ENCODE measurements at places on chromosomes 5 and 9.

DNA sequence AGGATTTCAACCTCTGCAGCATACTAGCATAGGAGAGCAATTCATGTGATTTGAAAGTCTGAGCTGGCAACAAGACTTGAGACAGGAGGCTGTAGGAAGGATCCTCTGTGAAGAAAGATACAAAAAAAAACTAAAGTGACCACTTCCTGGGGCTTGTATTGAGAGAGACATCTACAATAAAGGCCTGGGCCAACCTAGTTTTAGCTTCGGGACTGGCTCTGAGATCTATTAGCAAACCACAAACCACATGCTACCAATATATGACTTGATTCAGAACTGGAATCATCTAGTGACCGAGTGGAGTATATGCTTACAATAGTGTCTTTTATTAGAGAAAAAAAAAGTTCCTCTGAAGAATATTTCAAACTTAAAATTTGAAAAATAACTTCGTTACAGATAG, 1448.9 kb upstream of the CDH6 start:
- no peak for DNase-seq

- DNase-seq: no peak
Observed at GRCh38 chr5:170311511-170312300, 14.1 kb upstream of the LCP2 start.

GRCh38 chr5:148384380-148384737, 601 bp downstream of the FBXO38 start:
- no peak for DNase-seq

GRCh38 chr5:140875085-140876065, at the start of gene PCDHA12:
Gene PCDHA12 (plus strand): TSS chr5:140875308. CDS start chr5:140875473, 165 bp downstream.
- DNase-seq: no peak

DNA sequence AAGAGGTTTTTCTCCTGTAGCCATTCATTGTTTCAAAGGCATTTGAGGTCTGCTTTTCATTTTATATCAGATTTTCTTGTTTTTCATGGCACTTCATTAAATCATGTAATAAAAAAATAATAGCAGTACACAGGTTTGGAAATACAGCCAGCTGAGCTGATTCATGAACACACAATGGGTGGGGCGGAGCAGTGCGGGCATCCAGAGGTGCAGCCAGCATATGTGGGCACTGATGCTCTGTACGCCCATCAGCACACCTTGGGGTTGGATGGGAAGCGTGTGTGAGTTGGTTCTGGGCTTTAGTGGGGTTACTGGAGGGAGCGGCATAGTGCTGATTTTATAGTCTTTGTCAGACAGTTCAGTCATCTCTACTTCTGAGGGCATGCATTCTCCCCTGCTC, 54.2 kb upstream of the IRX4 start:
- no peak for DNase-seq

DNA sequence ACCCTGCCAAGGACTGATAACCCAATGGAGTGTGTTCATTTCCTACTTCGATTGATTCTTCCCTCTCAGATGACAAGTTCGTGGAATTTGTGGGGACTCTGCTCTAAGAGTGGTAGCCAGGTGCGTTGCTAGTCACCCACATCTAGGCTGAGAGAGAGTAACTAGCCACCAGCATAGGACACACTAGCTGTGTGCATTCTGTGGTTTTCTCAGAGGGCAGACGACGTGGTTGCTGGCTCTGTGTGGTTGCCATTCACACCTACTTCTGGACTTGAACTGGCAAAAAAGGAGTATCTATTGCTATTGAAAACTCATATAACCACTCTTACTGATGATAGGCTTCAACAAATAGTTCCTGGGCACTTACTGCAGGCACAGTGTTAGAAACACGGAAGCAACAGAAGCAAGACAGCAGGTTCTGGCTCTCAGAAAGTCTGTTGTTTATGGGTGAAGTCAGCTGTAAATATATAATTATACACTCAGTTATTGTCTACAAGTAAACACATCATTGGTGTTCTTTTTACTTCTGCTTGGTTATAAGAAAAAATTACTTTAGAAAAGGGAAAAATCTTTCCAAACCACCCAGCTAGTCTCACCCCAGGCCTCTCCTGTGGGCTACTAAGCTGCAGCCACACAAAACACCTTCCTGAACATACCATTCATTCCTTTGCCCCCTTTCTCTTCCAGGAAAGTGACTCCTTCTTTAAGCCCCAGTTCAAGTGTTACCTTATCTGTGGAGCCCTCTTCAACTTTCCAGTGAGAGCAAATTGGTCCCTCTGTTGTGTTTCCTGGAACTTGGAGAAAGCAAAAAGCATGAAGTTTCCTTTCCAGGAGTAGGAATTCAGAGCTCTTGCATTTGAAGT, 151.1 kb upstream of the HAPLN1 start:
- no peak for DNase-seq

GRCh38 chr5:598564-598890, 13.6 kb upstream of the CEP72 start:
- no peak for DNase-seq

DNA sequence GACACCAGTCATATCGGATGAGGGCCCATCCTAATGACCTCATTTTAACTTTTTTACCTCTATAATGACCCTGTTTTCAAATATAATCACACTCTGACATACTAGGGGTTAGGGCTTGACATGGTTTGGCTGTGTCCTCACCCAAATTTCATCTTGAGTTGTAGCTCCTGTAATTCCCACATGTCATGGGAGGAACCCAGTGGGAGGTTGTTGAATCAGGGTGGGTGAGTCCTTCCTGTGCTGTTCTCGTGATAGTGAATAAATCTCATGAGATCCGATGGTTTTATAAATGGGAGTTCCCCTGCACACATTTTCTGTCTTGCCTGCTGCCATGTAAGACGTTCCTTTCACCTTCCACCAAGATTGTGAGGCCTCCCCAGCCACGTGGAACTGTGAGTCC, 71.8 kb downstream of the THBS4 start:
- no peak for DNase-seq

GRCh38 chr5:2353211-2353610, 398.3 kb downstream of the IRX2 start:
- DNase-seq: no peak

GRCh38 chr5:164204338-164204946, 699.0 kb downstream of the MAT2B start:
- DNase-seq: no peak

GRCh38 chr9:74036549-74037231, 460.4 kb upstream of the RORB start:
- no peak for DNase-seq

DNA sequence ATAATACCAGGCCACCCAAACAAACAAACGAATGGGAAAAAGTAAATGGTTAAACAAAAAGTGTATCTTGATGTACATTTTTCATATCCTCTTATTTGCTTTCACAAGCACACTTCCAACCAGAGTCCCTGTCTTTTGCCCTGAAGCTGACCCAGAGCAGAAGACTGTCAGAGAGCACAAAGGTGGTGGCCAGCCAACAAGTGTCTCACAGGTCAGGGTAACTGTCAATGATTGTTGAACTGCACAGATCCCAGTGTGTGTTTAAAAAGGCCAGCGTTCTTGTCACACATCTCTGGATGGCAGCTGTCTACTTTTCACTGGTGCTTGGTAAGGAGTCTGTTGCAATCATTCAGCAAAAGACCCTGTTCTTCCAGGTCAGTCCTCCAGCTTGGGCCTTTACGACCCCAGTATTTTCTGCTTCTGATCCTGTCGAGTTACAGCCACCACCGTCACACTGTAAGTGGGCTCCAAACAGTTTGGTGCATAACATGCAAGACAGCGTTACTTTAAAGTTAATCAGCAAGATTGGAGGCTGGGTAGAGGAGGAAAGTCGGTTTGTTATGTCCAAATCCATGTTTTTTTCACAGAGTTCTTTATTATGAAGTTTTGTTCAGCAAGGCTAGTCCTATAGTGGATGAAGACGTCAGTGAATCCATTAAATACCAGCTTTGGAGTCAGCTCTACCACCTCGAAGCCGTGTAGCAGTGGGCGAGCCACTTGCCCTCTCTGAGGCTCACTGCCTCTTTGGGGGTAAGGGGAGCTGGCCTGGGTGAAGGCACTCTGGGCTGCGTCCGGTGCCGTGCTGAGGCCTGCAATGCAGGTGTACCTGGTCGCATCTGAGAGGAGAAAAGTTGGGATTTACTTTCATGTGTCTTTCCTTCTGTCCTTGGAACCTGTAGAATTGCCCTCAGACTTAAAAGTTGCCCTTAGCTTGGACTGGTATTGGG, 265.7 kb downstream of the AOPEP start:
- DNase-seq: no peak

DNA sequence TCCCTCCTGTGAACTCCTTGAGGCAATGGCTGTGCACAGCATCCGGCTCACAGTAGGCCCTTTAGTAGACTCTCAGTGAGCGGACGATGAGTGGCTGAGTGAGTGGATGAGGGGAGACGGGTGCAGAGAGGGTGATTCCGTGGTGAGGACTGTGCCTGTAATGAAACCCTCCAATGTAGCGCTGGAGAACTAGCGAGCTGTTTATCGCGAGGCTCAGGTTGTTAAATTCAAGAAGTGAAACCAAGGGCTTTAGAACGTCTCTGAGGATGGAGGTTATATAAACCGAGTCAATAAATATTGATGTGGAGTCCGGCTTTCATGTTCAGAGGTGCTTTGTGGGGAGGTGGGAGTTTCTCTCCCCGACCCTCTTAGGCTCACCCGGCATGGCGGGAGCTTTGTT, 53.2 kb downstream of the NSG2 start:
- no peak for DNase-seq

DNA sequence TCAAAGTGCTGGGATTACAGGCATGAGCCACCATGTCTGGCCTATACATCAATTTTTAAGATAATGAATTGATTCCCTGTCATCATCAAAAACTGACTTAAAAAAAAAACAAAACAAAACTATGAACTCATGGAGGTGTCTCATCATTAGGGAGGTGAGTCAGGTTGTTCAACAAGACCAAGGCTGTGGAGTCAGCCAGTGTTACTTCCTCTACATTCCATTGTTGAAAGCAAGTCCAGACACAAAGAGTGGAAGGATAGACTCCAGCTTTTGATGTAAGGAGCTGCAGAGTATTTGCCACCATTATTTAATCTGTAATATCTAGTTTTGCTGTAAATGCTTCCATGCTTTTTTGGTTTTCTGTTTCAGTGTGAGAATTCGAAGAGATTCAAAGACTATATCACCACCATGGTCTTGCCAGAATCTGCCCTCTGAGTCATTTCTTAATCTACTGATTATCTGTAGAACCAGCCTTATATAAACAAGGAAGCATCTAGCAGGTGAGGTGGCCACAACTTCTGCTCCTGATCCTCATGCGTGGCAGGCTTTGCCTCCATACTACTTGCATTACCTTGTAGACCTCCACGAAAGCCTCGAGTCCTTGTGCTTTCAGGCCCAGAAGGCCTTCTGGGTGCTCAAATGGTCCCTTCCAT, 156.1 kb downstream of the FGF1 start:
- DNase-seq: no peak

DNA sequence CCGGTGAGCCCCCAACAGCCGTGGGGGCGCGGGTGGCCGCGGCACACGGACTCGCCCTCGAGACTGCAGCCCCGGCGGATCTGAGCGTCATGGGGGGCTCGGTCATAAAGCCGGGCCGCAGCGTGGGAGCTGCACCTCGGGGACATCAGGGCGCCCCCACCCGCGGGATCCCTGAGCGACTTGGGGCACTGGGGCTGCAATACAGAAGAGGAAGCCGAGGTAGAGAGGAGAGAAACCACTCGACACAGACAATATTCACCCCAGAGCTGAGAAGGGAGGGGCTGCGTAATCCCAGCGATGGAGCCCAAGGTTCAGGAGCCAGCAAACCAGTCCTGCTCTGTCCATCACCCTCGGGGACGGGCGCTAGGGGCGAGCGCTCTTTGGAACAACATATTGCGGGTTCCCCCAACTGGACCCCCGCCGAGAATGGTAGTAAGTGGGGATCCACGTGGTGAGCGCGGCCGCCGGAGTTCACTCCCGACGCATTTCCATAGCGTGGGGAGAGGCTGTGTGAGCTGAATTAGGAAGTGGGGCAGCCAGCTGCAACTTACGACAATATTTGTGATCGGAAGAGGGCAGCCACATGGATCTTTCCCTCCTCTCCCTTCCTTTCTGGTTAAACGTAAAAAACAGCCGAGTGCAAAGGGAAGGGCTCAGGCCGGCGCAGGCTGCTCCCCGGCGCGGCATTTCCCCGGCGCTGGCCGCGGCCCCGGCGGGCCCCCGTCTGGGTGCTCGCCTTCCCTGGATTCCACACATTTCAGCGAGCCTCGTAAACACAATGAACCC, 9.9 kb downstream of the PTCH1 start:
- DNase-seq: no peak
